Activated effector memory CD4-positive, alpha-beta T cell treated with Interleukin-2 at 50 U/mL for 16 hours (primary cell): ENCODE measurements at places on chromosomes 13 and 19.

DNA sequence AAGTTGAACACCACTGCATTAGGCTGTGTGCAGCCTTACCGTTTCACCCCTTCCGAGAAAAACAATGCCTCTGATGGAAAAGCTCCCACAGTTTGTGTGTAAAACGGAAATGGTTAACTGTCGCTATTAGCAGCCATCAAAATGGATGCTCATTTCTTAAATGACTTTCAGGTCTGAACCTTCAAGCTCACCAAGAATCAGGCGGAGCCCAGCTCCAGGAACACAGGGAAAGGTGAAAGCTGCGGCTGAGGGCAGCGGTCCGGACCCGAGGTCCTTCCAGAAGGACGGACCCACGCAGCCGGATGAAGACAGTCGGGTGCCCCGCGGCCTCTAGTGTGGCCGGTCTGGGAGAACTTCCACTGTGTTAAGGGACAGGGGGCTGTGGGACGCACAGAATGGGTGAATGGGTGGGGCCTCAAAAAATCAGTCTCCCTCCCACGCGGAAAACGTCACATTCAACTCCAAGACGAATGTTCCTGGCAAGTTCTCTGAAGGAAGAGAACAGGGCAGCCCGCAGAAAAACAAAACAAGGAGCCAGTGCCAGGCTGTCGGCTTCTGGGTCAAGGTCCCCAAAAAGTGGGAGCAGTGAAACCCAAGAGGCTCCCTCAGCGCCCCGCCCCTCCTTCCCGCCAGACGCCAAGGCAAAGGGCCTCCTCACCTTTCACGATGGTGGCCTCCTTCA is 4.9 kb downstream of the IRS2 start:
- no peak for DNase-seq

- DNase-seq, result no peak
Measured at GRCh38 chr19:16148443-16149229, 5.2 kb downstream of the HSH2D start.

- no peak for DNase-seq
Measured at GRCh38 chr13:70784207-70784989, 676.1 kb upstream of the KLHL1 start.

GRCh38 chr19:39996218-39996810 is 546 bp upstream of the ZNF546 start:
- no peak for DNase-seq

DNA sequence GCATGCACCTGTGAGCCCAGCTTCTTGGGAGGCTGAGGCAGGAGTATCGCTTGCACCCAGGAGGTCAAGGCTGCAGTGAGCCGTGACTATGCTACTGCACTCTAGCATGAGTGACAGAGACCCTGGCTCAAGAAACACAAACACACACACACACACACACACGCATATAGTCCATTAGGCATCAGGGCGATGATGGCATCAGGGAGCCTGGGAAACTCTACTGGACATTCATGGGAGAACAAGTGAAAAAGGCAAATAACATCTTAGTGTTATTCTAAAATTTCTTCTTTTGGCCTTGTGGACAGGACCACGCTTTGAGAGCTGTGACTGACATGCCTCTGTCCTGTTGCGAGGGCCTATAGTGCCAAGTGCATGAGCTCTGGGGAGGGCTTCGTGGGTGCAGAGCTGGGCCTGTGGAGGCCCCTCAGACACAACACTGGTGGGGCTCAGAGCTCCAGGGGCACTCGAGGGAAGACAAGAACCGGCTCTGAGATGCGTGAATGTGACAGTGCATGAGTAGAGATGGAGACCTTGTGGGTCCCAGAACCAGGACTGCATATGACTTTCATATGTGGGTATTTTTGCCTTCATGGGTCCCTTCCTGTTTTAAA is 8.0 kb upstream of the USF2 start:
- DNase-seq, result no peak

DNA sequence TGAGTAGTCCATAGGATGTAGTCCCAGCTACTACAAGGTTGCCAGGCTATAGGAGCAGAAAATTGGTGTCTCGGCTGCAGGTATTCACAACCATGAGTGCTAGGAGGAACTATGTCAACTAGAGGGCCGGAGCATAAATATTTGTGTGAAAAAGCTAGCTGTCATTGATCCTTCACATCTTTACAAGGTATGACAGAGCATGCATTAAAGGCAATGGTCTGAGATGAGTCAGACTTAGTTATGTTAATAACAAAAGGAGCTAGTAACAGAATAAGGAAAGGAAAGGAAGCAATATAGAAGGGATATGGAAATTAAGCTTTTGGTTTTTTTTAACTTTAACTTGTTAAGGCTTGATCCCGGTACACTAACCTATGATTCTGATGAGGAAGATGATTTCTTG is 40.9 kb upstream of the PSG9 start:
- no peak for DNase-seq

GRCh38 chr19:1452802-1453524 is 3.0 kb downstream of the APC2 start:
- no peak for DNase-seq
